Upper lobe of left lung (tissue), 6 donors: ENCODE measurements at places on chromosomes 13 and 19. TPM values are rescaled to one million over a fixed set of nuclear protein-coding genes. Genes with fewer than 3 reads are reported as not detected.
A peak's percentile ranks its signal among the peaks of the same experiment; 100 is the strongest.

The SPATA13 gene
- total RNA-seq: 60.8 TPM

The PSMC4 gene
- 74.9 TPM for total RNA-seq

The MBD3L3 gene
- not detected for total RNA-seq

GRCh38 chr13:106314417-106314816 is 221.0 kb downstream of the EFNB2 start:
- H3K27ac ChIP-seq: no peak overlapping the region
- no peaks in the 10 kb centered on the region for H3K36me3 ChIP-seq
- no peak for DNase-seq
- no peak overlapping the region for H3K4me3 ChIP-seq

GRCh38 chr19:4707322-4707721 is 16.3 kb downstream of the DPP9 start:
- peaks cover 26% of the 10 kb centered on the region for H3K4me1 ChIP-seq
- H3K36me3 ChIP-seq: peaks cover 39% of the 10 kb centered on the region
- no peak overlapping the region for H3K4me3 ChIP-seq
- H3K27me3 ChIP-seq: no peaks in the 10 kb centered on the region

- H3K27me3 ChIP-seq: no peaks in the 10 kb centered on the region
- H3K27ac ChIP-seq: no peak overlapping the region
- H3K36me3 ChIP-seq: no peaks in the 10 kb centered on the region
- H3K4me1 ChIP-seq: peaks cover 12% of the 10 kb centered on the region
Measured at GRCh38 chr13:26183416-26183815, 38.7 kb downstream of the RNF6 start.

DNA sequence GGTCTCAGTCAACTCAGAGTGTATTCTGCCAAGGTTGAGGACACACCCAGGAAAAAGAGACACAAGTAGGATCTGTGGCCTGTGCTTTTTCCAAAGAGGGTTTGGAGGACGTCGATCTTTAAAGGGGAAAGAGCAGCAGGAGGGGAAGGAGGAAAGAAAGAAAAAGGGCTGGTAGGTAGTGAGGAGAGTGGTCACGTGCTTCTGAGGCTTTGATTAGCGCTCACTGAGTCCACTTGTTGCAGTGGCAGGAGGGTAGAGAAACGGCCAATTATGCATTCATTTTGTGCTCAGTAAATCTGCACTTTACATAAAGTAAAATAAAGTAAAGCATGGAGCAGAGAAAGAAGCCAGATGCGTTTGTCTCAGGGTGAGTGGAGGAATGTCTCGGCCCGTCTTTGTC is 126.0 kb upstream of the VSTM2B start:
- peaks cover 2% of the 10 kb centered on the region for H3K4me1 ChIP-seq
- H3K27me3 ChIP-seq: no peaks in the 10 kb centered on the region
- H3K36me3 ChIP-seq: no peaks in the 10 kb centered on the region

- H3K4me3 ChIP-seq: no peak overlapping the region
- H3K27ac ChIP-seq: no peak overlapping the region
- DNase-seq: no peak
- no peaks in the 10 kb centered on the region for H3K27me3 ChIP-seq
Measured at GRCh38 chr13:103236213-103236612, 170.0 kb upstream of the SLC10A2 start.

- no peak overlapping the region for H3K4me3 ChIP-seq
- no peak overlapping the region for H3K27ac ChIP-seq
- no peaks in the 10 kb centered on the region for H3K36me3 ChIP-seq
Measured at GRCh38 chr19:7869910-7870511, 4.2 kb downstream of the PRR36 start.

DNA sequence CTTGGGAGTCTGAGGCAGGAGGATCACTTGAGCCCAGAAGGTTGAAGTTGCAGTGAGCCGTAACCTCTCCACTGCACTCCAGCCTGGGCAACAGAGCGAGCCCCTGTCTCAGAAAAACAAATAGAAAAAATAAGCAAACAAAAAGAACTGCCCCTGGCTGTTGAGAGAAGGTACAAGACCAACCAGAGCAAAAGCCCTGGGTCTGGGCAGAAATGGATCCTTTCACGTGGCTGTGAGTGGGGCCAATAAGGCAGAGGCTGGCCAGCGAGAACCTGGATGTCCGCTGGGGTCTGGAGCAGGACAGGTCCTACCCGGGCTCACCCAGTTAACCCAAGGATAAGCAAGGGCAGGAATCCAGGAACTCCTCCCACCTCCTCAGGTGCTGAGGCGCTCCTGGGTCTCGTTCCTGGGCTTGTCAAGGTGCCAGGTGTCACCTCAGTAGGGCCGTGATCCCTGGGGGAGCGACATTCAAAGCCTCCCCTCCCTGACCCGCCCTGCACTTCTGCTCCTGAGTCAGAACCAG is 4.7 kb upstream of the SLC5A5 start:
- peaks cover 39% of the 10 kb centered on the region for H3K36me3 ChIP-seq
- peaks cover 13% of the 10 kb centered on the region for H3K27me3 ChIP-seq
- DNase-seq: no peak
- H3K4me3 ChIP-seq: no peak overlapping the region
- peaks cover 15% of the 10 kb centered on the region for H3K4me1 ChIP-seq

DNA sequence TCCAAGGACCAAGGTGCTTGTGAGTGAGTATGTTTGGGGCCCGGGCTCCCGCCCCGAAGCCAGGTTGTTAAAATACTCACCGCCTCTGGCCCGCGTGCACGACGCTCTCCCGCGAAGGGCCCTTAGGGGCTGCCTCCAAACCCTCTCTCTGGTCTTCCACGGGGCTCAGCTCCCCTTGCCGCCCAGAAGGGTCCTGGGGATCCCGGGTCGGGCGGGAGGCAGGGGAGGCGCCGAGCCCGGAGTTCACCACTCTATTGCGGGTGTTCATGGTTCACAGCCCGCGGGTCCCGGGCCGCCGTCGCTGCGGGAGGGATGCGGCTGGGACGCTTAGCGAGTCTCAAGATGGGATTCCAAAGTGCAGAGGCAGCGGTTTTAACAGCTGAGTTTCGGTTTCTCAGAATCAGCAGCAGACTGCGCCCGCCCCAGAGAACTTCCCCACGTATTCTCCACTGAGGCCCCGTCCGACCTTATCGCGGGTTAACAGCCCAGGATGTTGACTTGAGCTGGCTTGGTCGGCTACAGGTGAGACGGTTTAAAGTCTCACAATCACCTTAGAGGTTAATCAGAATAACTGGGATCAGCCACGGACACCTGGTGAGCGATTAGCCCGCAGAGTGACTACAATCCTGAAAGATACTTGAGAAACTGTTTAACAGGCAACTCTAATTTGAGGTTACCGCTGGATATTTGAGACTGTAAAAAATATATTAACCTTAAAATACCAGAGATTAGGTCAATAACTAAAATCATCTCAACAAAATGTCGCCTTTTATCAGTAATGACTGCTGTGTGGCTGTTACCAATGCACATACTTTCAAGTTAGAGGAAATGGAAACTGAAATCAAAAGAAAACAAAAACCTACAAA is at the start of gene EPSTI1:
TSS of gene EPSTI1 (minus strand) at position 344 of the 866 bp plus-strand sequence. CDS start at position 268, 76 bp downstream.
- H3K4me1 ChIP-seq: peaks cover 11% of the 10 kb centered on the region
- peak; percentile 92 for DNase-seq
- no peaks in the 10 kb centered on the region for H3K27me3 ChIP-seq
- H3K36me3 ChIP-seq: no peaks in the 10 kb centered on the region
- peak within 1 kb of the TSS; percentile 73 for H3K4me3 ChIP-seq

GRCh38 chr13:109745702-109746101 is 40.7 kb downstream of the IRS2 start:
- no peak overlapping the region for H3K4me3 ChIP-seq
- H3K27me3 ChIP-seq: no peaks in the 10 kb centered on the region
- peaks cover 15% of the 10 kb centered on the region for H3K4me1 ChIP-seq
- H3K27ac ChIP-seq: no peak overlapping the region
- H3K36me3 ChIP-seq: no peaks in the 10 kb centered on the region

DNA sequence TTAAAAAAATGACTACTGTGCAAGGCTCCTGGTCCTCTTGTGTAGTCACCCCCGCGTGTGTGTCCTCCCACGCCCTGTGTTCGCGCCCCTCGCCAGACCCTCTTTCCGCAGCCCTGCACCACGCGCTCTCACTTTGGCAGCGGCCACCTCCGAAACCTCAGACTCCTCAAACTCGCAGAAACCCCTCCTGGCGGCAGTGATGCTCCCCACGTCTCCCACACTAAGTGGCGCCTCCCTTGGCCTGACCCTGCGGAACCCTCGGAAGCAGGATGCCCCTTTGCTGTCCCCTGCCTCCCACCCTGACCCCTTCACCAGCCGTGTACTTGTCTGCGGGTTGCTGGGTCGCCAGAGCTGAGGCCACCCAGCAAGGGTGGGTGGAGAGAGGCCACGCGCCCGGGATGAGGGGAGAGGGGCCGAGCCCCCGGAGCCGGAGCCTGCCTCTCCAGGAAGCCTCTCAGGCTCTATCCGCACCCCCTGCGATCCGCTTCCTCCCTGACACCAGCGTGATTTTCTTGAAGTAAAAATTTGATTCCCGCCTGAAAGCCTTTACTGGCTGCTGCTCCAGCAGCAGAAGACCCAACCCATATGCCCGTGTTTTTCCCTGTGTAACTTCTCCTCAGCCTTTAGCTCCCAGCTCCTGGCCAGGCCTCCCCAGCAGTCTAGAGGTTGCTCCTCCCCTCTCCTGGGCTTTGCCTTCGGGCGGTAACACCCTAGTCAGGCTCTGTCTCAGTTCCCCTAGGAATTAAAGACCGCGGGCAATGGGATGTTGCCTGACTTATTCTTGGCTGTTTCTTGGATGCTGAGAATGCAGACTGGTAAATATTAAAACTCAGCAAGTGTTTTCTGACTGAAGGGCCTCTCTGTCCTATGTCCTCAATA is 55.2 kb downstream of the MIPEP start:
- no peaks in the 10 kb centered on the region for H3K4me1 ChIP-seq
- no peak overlapping the region for H3K27ac ChIP-seq
- DNase-seq: peak; percentile 55
- no peaks in the 10 kb centered on the region for H3K36me3 ChIP-seq
- H3K27me3 ChIP-seq: no peaks in the 10 kb centered on the region

DNA sequence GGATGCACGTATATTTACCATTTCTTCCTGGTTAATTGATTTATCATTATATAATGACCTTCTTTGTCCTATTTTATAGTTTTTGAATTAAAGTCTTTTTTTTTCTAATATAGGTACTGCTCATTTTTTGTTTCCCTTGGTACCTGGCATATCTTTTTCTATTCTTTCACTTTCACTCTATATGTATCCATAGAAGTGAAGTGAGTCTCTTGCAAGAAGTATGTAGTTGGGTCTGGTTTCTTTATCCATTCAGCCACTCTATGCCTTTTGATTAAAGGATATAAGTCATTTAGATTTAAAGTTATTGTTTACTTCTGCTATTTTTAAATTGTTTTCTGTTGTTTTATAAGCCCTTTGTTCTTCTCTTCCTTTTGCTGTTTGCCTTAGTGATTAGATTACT is 194.3 kb upstream of the SLITRK6 start:
- H3K27ac ChIP-seq: no peak overlapping the region
- no peaks in the 10 kb centered on the region for H3K27me3 ChIP-seq
- H3K4me1 ChIP-seq: no peaks in the 10 kb centered on the region
- no peaks in the 10 kb centered on the region for H3K36me3 ChIP-seq

DNA sequence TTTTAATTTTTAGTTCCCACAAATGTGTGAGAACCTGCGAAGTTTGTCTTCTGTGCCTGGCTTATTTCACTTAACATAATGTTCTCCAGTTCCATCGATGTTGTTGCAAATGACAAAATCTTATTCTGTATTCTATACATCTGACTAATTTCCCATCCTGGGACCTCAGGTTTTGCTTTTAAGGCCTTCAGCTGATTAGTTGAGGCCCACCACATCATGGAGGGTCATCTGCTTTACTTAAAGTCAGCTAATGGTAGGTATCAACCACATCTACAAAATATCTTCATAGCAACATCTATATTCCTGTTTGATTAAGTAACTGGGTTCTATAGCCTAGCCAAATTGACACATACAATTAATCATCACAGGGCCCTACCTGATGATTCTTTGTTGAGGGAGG is 534.0 kb downstream of the EFNB2 start:
- no peaks in the 10 kb centered on the region for H3K4me1 ChIP-seq
- no peak overlapping the region for H3K4me3 ChIP-seq
- H3K27me3 ChIP-seq: no peaks in the 10 kb centered on the region

DNA sequence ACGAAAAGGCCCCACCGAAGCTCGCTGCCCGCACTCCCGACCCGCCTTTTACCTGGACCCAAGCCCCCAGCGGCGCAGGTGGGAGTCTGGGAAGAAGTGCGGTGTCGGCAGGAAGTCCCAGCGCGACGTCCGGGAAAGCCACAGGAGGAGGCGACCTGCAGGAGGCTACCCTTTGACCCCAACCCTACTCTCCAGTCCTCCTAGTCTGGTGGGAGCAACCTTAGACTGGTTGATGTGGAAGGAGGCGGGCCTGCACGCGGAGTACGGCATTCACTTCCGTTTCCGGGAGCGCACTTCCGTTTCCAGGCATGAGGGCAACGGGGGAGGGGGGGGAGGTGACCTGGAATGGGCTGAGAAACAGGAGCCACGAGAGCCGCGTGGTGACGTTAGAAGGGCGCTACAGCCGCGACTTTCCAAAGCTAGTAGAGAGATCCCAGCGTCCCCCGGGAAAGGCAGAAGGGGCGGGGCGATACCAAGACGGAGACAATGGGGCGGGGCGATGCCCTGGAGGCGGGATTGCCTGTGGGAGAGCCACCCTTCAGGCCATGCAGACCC is 28.5 kb downstream of the ZNF266 start:
- peak overlapping the region; percentile 19 for H3K4me3 ChIP-seq
- H3K4me1 ChIP-seq: no peaks in the 10 kb centered on the region
- DNase-seq: peak; percentile 52
- no peaks in the 10 kb centered on the region for H3K36me3 ChIP-seq
- no peak overlapping the region for H3K27ac ChIP-seq

DNA sequence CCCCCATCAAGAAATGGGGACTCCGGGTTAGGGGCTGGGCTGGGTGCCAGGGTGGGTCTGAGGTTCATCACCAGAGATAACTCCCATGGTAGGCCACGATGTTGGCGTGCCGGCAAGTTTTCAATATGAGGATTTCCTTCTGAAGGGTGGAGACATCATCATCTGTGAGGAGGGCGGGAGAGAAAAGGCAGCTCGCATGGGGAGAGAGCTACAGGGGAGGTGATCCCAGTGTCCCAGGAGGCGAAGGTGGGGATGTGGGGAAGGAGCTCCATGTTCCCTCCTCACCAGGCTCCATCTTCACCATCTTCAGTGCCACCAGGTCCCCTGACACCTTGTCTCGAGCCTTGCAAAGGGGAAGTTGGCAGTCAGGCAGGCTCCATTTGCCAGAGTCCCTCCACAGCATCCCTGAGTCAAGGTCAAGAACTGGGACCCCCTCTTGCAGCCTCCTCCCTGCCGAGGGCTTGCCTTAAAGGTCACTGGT is 430 bp downstream of the MAP4K1 start:
- peaks cover 24% of the 10 kb centered on the region for H3K4me1 ChIP-seq
- H3K27me3 ChIP-seq: no peaks in the 10 kb centered on the region
- H3K27ac ChIP-seq: no peak overlapping the region

- H3K27me3 ChIP-seq: no peaks in the 10 kb centered on the region
- no peaks in the 10 kb centered on the region for H3K4me1 ChIP-seq
- DNase-seq: peak; percentile 92
- peaks cover 12% of the 10 kb centered on the region for H3K36me3 ChIP-seq
- H3K4me3 ChIP-seq: no peak overlapping the region
Measured at GRCh38 chr19:45632468-45633196, 6.6 kb downstream of the EML2 start.
